ENCODE measurements at places on chromosomes 12 and 14.
A peak's percentile ranks its signal among the peaks of the same experiment; 100 is the strongest.

DNA sequence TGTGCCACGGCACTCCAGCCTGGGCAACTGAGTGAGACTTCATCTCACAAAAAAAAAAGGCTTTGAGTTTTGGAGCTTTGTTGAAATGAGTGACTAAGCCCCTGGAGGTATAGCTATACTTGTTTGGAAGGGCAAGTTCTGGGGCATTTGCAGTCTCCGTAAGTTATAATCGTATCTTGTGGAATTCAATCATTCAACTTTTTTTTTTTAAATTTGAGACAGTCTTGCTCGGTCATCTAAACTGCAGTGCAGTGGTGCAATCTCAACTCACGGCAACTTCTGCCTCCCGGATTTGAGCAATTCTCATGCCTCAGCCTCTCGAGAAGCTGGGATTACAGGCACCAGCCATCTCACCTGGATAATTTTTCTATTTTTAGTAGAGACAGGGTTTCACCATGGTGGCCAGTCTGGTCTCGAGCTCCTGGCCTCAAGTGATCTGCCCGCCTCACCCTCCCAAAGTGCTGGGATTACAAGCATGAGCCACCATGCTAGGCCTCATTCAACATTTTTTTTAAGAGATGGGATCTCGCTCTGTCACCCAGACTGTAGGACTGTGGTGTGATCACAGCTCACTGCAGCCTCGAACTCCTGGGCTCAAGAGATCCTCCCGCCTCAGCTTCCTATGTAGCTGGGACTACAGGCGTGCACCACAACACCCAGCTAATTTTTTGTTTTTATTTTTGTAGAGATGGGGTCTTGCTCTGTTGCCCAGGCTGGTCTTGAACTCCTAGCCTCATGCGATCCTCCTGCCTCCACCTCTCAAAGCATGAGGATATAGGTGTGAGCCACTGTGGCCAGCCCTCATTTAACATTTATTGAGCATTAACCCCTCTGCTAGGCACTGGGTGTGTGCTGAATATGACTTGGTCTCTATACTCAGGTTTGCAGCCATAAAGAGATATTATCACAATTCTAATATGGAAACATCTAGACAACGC, 133.7 kb upstream of the MAP1LC3B2 start:
- DNase-seq, result no peak

DNA sequence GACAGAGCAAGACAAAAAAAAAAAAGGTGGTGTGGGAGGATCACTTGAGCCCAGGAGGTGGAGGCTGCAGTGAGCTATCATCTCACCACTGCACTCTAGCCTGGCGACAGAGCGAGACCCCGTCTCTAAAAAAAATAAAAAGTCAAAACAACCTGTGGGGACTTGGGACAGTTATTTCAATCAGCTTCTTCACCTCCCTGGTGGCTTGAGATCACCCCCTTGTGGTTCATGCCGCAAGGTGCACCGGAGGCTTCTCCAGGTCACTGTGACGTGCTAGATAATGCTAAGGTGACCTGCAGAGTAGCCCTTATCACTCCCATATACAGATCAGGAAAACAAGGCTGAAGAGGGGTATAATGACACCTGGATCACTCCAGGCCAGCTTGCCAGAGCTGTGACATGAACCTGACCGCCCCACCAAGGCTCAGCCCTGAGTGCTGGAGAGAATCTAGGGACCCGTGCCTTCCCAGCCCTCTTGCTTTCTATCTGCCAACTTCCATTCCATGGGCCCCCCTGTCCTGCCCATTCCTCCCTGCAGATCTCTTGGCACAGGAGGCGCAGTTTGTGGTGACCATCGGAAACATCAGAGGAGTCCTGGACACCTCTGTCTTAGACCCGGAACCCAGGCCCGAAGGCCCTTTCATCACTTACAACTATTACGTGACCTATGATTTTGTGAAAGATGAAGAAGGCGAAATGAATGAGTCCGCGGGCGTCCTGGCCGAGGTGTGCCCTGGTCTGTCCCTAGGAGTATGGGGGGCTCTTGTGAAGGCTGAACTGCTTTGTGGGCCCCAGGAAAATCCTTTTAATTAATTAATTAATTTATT, 8.1 kb downstream of the LRRC43 start:
- DNase-seq, result peak; percentile 57

GRCh38 chr12:46562625-46563225, 190.2 kb upstream of the SLC38A2 start:
- DNase-seq, result peak; percentile 88

GRCh38 chr12:89863493-89863938, 154.9 kb upstream of the ATP2B1 start:
- DNase-seq, result no peak

DNA sequence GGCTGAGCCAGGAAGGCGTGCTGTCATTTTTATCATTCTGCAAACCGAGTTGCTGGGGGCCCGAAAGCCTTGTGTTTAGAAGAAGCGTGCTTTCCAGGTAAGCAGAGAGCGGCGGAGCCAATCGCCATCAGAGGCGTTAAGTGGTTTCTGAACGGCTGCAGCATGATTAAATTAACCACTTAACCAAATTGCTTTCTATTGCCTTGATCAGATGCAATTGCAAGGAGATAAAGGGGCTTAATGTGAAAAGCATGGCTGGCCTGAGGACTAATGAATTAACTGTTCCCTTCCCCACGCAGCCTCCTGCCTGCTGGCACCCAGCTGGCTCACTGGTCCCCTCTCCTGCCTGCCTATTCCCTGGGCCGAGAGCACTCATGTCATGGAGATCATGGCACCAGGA, 36.6 kb upstream of the CHGA start:
- no peak for DNase-seq

GRCh38 chr12:102061096-102061559, 663 bp downstream of the WASHC3 start:
- no peak for DNase-seq

Data from Panc1 (cell line).